ENCODE measurements at places on chromosomes 16 and 17.

GRCh38 chr17:10162096-10162495 lies 36.3 kb downstream of the GAS7 start:
- no peak for DNase-seq

DNA sequence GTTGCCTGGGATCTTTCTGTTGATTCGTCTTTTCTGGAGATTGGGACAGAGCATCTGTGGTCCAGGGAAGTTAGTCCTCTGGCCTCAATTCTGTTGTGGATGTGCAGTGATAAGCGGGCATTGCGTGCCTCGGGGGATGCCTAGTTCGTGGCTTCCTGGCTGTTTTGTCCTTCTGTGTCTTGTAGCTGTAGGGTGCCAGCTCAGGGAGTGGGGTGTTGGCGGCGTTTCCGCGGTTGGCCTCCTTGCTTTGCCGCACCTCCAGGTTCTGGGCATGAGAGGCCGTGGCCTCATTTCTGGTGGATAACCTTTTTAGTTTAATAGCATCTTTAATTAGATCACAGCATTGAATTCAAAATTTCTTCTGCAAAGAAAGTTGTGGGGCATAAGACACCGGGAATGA lies 1.4 kb upstream of the JPT2 start:
- DNase-seq: no peak

DNA sequence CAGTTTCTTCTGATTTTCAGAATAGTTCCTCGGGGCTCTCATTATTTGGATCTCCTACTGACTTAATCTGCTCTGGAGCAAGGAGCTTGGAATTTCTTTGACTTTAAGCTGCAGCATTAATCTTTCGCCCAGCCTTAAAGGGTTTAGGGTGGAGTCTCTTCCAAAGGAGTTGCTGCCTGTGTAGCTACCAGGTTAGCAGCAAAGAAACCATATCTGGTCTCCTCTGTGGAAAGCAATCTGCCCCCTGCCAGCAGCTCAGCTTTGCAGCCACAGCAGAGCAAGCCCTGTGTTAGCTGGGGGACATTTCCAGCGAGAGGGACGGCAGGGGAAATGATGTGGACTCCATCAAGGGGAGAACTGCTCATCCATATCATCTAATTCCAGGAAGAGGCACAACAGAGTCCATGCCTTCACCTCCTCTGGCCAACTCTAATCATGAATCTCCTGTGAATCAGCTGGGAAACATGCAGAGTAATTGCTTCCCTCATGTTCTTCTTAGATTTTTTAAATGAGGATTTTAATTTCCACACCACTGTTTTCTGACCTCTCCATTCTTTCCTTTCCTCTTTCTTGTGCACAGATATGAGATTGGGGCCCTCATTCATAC lies 827.6 kb upstream of the CA10 start:
- no peak for DNase-seq

DNA sequence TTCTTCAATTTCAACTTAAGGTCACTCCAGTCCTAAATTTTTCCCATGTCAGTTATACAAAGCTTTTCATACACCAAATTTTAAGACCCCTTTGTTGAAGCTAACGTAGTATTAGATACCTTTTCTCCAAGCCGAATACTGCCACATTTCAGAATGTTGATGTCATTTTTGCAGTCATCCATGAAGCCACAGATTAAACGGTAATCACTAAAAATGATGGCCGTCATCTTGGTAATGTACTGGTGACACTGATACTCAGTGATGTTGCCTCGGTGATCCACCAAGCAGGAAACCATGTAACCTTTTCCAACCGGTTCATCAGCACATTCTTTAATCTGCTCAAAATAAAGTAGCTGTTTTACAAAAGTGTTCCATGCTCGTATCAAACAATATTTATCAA lies 82.1 kb upstream of the CLEC18B start:
- DNase-seq: no peak
